AG04450 (cell line): ENCODE measurements at places on chromosomes 7 and 10.

GRCh38 chr7:1512781-1513656, 8.8 kb upstream of the INTS1 start:
- DNase-seq = no peak

GRCh38 chr7:75889223-75889825, 10.5 kb downstream of the RHBDD2 start:
- no peak for DNase-seq

- DNase-seq = no peak
Measured at GRCh38 chr7:107372298-107372697, 97.6 kb upstream of the GPR22 start.

DNA sequence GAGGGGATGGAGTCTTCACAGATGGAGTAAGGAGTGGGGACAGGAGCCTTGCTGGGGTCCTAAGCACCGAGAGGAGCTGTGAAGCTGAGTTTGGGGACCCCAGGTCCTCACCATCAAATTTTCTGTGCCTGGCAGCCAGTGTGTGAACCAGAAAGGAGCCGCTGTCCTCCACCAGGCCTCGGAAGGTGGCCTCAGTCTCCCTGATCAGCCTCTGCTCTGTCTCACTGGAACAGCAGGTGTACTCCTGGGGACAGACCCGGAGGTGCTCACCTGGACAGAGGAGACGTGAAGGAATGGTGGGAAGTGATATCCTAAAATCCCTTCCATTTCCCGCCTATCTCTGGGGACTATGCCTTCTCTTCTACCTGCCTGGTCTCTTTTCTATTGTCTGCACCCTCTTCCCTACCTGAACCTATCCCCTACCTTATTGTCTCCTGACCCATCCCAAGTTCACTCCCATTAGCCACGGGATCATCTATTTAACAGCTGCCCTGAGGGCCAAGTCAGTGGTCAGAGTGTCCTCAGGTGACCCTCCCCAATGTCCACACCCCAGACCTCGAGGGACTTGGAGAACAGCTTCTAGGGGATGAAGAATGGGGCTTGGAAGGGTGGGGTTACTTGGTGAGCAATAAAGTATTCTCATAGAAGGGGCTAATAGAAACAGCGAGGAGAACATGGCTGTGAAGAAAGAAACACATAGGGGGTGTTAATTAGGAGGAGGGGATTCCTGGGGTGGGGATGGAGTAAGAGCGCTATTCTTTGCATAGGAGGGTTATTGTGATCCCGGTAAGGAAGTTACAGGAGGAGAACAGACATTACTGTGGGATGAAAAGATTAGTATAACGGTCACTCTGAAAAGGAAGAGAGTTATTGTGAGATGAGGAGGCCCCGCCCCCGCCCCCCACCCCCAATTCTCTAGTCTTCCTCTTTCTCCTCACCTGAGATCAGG, 811 bp downstream of the GPC2 start:
- no peak for DNase-seq

- DNase-seq = no peak
Measured at GRCh38 chr7:127546313-127546712, 39.1 kb downstream of the GCC1 start.

DNA sequence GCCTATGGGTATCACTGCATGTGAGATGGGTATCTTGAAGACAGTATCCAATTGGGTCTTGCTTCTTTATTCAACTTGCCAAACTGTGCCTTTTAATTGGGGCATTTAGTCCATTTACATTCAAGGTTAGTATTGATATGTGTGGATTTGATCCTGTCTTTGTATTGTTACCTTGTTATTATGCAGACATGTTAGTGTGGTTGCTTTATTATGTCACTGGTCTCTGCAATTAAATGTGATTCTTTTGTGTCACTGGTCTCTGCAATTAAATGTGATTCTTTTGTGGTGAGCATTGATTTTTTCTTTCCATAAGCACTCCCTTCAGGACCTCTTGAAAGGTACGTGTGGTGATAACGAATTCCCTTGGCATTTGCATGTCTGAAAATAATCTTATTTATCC, 357.8 kb upstream of the STEAP1 start:
- DNase-seq = no peak

DNA sequence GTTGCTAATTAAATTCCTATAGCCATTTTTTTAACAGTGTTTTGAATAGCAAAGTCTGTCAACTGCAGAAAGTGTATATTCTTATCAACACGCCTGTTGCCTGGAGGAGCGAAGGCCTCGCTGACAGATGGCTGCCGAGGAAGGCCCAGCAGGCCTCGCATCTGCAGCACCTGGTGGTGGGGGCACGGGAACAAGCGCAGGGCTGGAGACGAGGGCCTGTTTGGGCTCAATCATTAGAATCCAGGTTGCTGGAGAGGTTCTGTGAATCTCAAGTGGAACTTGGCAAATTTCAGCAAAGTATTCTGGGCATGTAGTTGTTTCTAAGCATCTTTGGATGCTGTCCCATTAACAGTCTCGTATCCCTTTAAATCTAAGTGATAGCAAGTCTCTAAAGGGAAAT, 66.1 kb upstream of the FAM204A start:
- no peak for DNase-seq

- no peak for DNase-seq
Measured at GRCh38 chr7:16913643-16914042, 31.9 kb upstream of the AGR3 start.

GRCh38 chr10:37856881-37857286, 526 bp downstream of the ZNF248 start:
- no peak for DNase-seq

DNA sequence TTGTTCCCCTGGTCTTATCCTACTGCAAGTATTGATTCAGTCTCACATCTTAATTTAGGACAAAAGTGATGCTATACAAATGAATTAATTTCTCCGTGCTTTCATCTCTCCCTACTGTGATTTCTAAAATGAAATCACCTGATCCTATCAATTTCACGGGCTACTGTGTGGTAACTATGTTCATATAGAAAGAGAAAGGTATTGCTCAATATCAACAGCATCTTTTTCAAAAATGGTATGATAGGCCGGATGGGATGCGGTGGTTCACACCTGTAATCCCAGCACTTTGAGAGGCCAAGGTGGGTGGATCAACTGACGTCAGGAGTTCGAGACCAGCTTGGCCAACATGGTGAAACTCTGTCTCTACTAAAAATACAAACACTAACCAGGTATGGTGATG, 71.2 kb downstream of the PIK3CG start:
- no peak for DNase-seq

- no peak for DNase-seq
Measured at GRCh38 chr10:847868-848267, 83.6 kb downstream of the LARP4B start.
